ENCODE measurements at places on chromosomes 6 and 20.

GRCh38 chr6:26489996-26490964 is 9.8 kb upstream of the BTN1A1 start:
- DNase-seq = no peak

GRCh38 chr20:7629880-7630279 is 310.4 kb downstream of the HAO1 start:
- DNase-seq = no peak

DNA sequence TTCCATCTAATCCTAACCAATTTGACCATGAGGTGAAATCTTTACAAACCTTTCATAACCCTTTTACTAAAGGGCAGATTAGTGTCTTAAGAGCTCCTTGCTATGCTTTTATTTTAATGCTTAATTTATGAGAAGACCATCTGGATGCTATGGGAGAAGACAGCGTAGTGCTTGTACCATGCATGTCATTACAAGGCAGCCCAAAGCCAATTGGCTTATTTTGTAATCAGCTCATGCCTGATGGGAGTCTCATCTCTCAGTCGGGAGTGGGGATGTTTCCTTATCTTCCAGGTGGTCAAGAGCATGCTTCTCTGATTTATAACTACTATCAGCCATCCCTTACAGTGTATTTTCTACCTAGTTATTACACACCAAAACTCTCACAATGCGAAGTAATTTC is 304.7 kb downstream of the FARS2 start:
- no peak for DNase-seq

DNA sequence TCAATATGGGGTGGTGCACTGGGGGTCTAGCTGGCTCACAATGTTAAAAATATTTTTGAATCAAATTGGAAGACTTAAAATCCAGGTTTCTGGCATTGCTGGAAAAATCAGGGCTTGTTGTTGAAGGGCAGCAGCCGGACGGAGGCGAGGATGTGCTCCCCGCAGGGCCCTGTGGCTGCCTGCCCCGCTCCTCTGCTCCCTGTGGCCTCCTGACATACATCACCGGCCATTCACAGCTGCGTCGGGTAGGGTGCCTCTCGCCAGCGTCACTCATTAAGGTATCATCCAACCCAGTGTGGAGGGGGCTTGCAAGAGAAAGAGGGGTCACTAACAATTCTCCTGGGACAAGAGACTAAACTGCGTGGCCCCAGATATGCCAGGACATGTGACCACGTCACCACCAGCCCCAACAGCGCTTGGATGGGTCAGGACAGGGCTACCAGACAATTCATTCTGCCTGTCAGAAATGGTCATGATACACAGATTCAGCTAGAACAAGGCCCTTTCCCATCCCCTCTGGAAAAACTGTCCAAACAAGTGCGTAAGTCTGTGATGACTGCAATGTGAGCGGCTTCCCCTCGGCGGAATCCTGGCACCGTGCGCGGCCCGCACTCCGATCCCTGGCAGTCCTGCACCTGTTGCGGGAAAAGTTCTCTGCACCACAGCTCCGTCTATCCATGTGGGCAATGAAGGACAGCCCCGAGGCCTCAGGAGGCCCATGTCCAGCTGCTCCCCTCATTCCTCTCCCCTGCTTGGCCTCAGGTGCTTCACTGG is 12.0 kb downstream of the GATA5 start:
- no peak for DNase-seq

DNA sequence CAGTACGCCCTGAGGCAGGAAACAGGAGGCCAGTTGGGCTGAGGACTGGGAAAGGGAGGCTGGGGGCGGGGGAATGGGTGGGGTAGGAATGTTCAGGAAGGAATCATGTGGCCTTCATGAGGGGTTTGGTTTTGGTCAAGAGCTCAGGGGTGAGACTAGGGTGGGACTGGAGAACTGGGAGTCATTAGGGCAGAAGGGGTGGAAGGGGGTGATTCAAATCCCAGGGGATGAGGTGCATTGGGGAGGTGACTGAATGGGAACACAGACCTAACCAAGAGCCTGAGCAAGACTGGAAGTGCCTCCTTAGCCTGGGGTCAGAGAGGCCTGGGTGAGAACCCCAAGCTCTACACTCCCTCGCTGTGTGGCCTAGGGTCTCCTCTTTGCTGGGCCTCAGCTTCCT is 86.8 kb downstream of the DLGAP4 start:
- DNase-seq = no peak

Data from spleen (tissue), 13 donors.